Stimulated activated CD8-positive, alpha-beta memory T cell treated with anti-CD3 and anti-CD28 coated beads, Interleukin-12 subunit alpha, Interleukin-12 subunit beta, amount 100 ng/mL, for 4 hours (primary cell): ENCODE measurements at places on chromosomes 6 and 20.

DNA sequence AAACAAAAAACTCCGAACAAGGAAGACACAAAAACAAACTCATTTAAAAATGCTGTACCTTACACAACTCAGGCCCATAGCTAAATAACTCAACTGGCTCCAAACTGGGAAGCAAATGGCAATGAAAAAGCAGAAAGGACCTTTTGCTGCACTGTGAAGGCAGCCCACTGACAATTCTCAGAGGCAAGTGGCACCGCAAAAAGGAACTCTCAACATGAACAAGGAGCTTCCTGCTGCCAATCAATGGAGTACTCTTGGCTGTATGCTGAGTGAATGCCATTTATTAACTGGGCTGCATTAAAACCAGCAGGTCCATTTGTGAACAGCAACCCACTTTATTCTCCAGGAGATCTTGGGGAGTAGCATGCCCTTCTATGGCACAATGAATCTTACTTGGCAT, 209.9 kb downstream of the PTPRK start:
- DNase-seq = no peak

GRCh38 chr20:11808841-11809240, 108.9 kb upstream of the BTBD3 start:
- DNase-seq = no peak

DNA sequence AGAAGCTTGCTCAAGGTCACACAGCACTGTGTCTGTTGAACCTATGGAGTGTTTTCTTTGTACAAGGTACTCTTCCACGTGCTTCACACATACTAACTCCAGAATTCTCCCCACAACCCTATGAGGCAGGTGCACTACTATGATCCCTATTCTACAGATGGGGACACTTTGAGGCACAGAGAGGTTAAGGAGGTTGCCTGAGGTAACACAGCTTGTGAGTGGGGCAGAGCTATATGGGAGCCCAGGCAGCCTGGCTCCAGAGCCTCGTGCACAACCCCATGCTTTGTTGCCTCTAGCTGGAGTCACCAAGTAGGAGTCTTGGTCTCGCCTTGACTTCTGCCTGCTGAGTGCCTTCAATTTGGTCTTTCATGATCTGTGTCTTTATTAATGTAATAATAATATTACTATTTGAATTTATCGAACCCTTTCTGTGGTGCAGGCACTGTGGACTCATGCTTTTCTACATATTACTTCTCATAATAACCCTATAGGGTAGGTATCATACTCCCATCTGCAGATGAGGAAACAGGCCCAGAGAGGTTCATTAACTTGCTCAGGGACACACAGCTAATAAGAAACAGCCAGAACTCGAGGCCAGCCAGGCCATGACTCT, 13.3 kb upstream of the SPDEF start:
- DNase-seq = no peak

DNA sequence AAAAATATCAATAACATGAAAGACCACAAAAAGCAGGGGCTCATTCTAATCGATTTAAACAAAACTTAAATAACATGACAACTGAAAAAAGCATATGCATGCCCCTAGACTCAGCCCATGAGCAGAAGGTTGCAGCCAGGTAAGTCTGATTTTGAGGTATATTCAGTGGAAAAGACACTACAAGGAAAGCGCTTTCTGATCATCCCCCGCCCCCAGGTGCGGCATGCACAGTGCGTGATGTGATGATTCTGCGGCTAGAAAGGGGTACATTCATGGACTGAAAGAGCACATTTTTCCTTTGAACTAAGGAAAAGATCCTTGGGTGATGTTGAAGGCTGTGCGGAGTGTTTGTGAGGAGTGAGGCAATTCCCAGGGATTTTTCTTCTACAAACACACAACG, 16.9 kb upstream of the FOXC1 start:
- DNase-seq = no peak

- no peak for DNase-seq
These were observed 39.1 kb upstream of the FOXO3 start for GRCh38 chr6:108521616-108522107.

DNA sequence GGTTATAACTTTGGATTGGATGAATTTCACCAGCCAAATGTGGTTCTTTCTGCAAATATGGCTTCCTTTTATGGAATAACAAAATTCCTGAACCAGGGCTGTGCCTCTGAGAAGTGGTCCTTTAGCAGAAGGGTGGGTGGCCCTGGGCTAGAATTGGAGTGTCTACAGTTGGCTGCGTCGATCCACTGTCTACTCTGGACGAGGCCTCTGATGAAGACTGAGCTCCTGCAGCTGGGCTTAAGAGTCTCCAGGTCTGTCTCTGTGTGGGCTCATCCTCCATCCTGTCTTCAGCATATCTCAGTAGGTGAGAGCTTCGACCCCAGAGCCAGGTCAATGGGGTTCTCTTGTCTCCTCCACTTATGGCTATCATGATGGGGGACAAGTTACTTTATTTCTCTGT, 166.3 kb upstream of the PMEPA1 start:
- no peak for DNase-seq

DNA sequence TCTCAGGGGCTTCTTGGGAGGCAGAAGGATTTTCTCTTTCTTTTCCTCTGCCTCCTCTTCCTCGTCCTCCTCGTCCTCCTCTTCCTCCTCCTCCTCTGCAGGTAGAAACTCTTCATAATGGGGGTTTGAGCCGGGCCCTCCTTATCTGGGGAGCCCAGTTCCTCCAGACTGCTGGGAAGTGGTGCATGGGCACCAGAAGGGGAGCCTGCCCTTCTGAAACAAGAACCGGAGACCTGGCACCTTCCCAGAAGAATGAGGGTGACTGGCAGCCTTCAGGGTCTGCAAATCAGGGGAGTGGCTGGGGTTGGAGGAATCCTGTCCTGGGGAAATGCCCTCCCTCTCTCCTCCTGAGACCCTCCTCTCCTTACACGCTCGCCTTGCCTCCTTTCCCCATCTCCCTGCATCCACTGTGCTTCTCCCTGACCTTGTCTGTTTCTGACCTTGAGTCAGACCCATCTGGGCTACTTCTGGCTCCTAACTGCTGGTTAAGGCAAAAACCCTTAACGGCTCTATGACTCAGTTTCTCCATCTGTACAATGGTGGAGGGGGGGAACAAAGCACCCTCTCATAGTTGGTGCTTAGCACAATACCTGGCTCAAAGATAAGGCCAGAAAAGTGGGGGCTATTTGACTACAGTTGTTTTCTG, 1.7 kb downstream of the TULP1 start:
- DNase-seq = no peak
